ENCODE measurements at places on chromosomes 6 and 20.

- DNase-seq: no peak
Measured at GRCh38 chr6:148441454-148441911, 98.8 kb downstream of the SASH1 start.

DNA sequence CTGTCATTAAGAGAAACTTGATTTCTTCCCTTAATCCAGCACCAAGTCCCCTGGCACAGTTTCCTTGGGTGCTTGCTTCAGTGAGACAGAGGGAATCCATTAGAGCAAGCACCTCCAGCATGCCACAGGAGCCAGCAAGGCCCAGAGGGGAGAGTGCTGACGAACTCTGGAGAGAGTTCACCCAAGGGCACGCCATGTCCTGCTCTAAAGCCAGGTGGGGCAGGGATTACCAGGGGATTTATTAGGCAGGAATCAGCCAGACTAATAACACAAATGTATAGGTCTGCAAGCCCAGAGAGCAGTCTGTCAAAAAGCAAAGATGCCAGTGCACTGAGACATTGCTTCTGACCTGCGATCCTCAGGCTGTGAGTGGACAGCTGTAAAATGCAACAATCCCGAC, 155.4 kb upstream of the SYNDIG1 start:
- no peak for DNase-seq

DNA sequence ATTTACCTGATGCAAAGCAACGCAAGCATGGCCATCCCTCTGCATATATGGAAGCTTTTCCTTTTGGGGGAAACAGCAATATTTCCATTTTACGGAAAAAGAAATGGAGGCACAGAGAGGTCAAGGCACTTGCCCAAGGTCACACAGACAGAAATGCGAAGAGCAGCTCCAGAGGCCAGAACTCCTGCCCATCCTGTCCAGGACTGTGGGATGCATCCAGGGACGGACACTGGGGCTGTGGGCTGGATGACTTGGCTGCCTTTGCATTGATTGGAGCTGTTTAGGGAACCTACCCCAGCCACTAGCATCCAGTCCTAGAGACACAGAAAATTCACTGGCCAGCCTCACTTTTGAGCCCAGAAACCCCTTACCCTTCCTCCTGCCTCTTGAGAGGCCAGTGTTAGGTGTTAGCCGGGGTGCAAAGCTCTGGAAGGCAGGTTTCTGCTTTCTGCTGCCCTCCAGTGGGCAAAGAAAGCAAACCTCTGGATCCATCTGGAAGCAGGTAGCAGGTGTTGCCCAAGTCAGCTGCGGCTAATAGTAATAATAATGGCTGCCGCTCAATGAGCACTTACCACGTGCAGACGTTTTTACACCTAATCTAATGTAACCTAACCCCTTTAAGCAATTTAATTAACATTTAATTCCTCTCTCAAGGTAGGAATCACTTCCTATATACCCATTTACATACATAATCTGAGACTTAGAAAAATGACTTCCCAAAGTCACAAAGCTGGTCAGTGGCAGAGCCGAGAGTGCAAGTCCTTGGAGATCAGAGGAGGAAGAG, 31.7 kb upstream of the CCN5 start:
- DNase-seq: no peak

DNA sequence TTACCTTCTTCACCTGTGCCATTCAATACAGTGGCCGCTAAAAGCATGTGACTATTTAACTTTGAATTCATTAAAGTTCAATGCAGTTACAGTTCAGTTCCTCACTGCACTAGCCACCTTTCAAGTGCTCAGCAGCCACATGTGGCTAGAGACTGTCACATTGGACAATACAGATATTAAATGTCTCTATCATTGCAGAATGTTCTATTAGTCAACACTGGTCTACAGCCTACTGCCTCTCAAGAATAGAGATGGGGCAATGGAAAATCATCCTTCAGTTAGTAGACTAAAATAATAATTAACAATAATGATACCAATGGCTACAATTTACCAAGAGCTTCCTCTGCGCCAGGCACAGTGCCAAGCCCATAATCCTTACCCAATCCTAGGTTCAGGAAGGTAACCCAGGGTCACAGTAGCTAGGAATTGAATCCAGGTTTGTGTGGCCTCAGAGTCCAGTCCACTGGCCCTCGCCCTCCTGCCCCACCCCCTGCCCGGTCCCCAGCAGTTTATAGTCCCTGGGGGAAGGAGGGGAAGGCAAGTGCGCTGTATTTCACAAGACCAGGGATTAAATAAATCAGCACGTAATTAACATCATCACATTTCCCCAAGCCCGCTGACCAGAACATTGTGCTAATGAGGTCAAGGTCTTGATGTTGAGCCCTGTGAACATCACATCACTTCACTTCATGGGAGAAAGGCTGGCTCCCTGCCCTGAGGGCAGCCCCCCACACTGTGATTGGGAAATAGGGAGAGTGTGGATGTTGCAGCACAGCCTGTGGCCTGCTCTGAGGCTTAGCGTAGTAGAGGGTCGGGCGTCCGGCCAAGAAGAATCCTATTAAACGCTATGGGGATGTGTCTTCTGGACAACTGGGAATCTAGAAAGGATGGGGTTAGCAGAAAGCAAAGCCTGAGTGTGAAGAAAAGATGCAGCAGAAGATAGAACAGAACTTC, 147.2 kb downstream of the VEGFA start:
- peak; percentile 49 for DNase-seq

DNA sequence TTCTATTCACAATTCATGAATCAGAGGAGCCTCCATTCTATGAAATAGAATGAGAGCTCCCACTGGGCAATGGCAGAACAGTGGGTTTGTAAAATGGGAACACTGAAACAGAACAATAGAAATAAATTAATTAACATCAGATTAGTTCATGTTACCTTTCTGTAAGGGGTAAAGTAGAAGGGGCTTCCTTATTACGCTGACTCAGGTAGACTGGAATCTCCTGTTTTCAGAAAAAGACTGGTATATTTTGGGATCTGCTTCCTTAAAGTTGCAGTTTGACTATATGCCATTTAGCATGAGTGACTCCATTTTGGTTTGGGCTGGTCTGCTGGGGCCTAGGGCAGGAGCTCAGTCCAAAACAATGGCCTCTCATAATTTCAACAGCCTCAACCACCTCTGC, 52.8 kb upstream of the ZFAND3 start:
- DNase-seq: no peak

DNA sequence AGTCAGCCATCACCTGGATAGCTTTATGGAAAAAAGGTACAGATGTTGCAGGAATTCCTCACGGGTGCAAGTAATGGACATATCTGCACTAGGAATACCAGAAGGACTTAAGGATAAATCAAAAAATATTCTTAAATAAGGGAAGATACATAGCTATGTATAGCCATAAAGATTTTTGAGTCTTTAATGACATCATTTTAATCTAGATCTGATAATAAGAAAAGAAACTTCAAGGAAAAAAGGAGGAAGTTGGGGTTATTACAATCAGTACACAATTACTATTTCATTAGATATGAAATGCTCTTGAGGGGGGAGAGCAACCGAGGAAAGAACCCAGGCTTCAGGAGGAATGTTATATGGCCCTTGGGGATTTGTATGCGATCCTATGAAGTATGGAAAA, 110.2 kb downstream of the FOXC1 start:
- no peak for DNase-seq

DNA sequence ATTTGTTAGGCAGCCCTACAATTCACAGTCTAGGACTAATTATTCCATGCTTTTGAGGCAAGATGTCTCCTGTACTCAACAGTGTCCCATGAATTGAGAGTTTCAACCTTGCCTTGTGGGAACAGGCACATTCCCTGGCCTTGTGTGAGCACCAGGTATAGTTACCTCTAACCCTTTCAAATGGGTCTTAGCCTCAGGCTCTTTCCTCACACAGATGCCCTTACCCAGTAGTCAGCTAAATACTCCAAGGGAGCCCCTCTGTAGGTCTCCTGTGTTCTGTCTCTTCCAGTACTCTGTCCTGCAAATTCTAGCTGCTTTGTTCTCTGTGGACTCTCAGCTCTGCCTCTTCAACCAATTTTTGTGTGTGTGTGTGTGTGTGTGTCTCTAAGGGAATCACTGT, 135.3 kb downstream of the ZFAND3 start:
- no peak for DNase-seq

DNA sequence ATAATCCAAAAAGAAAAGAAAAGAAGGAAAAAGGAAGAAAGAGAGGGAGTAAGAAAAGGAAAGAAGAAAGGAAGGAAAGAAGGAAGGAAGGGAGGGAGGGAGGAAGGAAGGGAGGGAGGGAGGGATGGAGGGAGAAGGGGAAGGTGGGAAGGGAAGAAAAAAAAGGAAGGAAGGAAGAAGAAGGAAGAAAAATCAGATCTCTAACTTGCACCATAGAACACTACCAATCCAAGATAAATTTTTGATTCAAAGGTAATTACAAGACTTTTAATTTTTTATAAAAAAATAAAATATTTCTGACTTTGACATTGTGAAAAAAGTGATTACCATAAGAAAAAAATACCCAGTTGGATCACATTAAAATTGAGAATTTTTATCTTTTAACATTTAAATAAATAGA, 70.5 kb upstream of the NKAIN2 start:
- DNase-seq: no peak

GRCh38 chr6:109978174-109979032, at the start of gene GPR6:
GPR6 (plus strand) TSS chr6:109978311; CDS start chr6:109979113, 802 bp downstream.
- peak; percentile 48 for DNase-seq

DNA sequence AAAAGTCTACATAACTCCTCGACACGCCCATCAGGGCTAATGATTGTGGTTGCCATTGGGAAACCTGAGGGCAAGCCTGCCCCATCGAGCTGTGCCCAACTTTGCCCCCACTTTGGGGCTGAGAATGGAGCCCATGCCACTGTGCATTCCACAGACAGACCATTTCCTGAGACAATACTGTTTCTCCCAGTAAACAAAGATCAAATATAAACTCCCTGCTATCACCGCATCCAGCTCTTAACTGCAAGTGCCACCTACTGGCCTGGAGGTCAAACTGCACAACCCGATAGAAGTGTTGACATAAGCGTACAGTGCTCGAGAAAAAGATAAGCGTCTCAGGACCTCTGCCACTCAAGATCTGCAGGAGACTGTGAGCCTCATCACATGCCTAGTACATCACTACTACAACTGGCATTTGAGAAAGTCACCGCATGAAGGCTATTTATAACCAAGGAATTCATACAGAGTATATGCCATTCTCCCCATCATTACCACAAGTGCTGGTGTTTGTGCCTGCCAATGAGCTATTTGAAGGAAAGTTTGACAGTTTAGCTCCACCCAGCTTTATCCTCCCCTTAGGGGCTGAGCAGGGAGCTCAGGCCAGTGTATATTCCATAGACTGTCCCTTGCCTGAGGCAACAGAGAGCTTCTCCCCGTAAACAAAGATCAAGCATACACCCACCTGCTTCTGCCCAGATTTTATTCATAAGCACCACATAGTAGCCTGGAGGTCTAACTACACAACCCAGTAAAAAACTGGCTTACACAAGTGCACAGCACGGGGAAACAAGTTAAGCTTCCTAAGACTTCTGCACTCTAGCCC, 4.5 kb upstream of the DEFB126 start:
- no peak for DNase-seq

- no peak for DNase-seq
Measured at GRCh38 chr6:95325916-95326315, 251.4 kb upstream of the MANEA start.

- no peak for DNase-seq
Measured at GRCh38 chr6:154462425-154462824, 48.1 kb downstream of the CNKSR3 start.

DNA sequence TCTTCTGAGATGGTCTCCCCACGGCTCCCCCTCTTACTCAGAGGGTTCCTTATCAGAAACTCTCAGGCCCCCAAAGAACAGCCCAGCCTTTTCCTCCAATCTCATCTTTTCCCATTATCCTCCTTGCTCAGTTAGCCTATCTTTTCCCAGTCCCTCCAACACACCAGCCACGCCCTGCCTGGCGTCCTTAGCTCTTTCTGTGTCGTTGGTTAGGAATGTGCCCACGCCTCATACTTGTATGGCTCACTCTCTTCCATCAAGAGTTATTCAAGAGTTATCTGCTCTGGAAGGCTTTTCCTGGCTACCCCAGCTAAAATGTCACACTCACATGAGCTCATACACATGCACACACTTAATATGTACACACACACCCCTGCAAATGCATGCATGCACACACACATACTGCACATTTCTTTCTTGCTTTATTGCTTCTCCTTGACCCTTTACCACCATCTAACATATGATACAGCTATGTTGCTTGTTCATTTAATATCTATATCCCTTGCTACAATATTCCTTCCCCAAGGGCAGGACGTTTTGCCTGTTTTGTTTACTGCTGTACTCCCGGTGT, 37.6 kb downstream of the SLC2A10 start:
- DNase-seq: no peak

DNA sequence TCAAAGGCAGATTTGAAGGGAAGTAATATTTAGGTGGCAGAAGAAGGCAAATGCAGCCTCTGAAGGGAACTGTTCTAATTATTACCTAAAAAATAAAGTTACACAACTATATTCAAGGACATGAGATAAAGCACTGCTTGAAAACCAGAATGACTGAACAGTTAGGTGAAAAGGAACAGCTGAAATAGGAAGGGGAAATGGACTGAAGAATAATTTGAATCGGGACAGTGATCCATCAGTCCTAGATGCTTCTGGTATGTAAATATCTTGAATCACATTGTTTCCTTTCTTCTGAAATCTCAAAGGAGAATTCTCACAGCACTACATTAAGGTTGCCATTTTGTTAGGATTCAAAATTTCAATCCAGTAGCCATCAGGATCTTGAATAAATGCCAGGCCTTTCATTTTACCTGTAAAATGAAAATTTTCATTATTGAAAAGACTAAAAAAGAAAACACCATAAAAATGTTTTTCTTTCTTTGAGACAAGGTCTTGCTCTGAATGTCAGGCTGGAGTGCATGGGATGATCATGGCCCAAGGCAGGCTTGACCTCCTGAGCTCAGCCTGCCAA, 25.9 kb downstream of the GLO1 start:
- DNase-seq: no peak

DNA sequence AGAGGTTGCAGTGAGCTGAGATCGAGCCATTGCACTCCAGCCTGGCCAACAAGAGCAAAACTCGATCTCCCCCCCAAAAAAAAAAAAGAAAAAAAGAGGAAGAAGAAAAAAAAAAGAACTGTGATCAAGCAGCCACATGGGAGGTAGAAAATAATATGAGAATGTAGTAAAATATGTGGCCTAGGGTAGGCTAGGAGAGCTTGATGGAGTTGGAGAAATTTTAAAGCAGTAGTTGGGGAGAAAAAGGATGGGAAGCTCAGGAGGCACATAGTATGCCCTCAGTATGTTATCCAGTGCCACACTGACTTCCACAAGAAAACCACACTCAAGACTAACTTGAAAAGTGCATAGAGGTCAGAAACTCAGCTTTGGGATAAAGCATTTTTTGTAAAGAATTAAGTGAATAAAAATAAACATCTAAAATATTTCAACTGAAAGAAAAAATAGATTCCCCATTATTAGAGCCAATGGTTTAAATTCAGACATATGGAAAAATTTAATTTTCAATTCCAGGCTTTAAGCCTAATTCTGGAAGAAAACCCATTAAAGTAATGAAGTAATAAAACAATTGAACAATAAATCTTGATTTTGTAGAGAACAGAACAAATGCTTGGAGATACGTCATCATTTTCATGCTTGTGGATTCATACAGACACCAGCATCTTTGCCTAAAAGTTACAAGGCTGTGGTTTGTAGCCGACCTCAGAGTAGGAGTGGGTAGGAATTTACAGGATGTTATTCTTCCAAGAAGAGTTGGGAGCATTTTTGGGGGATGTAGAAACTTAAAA, 34.7 kb downstream of the PLEKHG1 start:
- no peak for DNase-seq
